ENCODE measurements at places on chromosomes 13 and 19.
A peak's percentile ranks its signal among the peaks of the same experiment; 100 is the strongest.

GRCh38 chr19:6947745-6948144, 60.4 kb downstream of the ADGRE1 start:
- DNase-seq: no peak

- DNase-seq: no peak
These were observed 1.2 kb downstream of the PRDX2 start for GRCh38 chr19:12800466-12800770.

- DNase-seq: no peak
These were observed 530.0 kb downstream of the PCDH9 start for GRCh38 chr13:66700117-66700601.

DNA sequence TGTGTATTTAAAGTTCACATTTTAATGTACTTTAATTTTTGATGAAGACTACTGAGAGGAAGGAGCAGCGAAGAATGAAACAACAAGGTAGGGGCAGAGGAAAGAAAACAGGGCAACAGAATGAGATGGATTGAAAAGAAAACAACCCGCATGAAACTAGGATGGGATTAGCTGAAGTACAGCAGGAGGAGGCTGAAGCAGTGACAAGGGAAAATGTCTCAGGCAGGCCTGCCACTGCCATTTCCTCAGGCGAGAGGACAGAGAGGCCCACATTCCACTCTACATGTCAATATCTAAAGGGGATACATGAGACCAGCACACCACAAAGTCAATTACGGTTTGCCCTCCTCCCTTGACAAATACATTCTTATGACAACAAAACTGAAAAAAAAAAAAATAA, 1703.2 kb downstream of the EFNB2 start:
- DNase-seq: no peak

GRCh38 chr19:49472936-49473335, 1.1 kb upstream of the FLT3LG start:
- no peak for DNase-seq

DNA sequence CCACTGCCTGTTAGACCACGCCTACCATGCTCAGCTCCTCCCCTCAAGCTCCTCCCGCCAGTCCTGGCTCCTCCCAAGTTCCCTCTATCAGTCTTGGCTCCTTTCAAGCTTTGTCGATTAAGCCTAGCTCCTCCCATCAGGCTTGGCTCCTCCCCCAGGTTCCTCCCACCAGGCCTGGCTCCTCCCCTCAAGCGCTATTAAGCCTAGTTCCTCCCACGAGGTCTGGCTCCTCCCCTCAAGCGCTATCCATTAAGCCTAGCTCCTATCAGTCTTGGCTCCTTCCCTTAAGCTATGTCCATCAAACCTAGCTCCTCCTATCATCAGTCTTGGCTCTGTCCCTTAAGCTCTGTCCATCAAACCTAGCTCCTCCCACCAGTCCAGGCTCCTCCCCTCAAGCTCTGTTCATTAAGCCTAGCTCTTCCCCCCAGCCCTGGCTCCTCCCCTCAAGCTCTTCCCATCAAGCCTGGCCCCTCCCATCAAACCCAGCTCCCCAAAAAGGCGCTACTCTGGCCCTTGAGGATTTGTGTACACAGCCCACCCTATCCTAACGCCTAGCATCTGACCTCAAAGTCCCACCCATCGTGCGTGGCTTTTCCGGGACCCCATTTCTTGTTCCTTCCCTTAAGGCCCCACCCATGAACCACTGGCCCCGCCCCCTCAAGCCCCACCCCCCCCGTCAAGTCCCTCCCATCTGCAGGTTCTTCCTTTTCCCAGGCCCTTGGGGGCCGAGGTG, 10.0 kb downstream of the CAMSAP3 start:
- no peak for DNase-seq

GRCh38 chr19:29596080-29596727, 9.9 kb upstream of the POP4 start:
- DNase-seq: no peak

- DNase-seq: no peak
These were observed 6.5 kb downstream of the KCNN4 start for GRCh38 chr19:43774103-43774939.

DNA sequence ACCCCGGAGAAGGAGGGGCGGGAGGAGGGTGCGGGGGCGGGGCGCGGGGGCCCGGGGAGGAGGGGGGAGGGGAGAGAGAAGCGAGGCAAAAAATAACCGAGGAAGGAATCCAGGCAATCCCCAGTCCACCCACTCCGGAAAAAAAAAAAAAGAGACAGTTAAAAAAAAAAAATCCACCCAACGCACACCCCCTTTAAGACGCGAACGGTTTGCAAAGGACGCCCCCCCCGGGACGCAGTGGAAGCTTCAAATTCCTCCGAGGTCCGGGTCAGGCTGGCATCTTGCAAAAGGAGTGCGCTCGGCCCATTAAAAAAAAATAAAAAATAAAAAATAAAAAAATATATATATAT, at the start of gene CACNA1A:
Gene CACNA1A, minus strand, starts transcription at position 9 of the 350 bp plus-strand sequence. CDS start 255 bp downstream, outside the sequence.
- DNase-seq: no peak

DNA sequence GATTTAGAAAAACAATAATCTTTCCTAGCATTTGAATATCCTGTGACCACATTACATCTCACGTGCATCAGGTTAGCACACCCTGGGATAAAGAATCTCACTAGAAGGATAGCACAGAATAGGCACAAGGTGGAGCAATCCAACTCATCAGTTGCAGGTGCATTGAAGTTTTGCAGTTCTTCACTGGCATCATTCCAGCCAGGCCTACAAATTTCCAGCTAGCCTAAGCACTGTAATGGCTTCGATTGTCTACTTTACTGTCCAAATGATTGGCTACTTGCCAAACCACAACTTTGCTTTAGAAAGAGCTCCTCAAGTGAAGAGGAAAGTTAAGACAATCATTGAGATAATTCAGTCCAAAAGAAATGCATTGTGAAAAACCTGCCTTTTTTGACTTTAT, 89.5 kb downstream of the SPRY2 start:
- no peak for DNase-seq

GRCh38 chr19:16585808-16586476, 13.7 kb upstream of the SLC35E1 start:
- DNase-seq: no peak

- DNase-seq: peak; percentile 23
These were observed 30.1 kb upstream of the OBI1 start for GRCh38 chr13:78689011-78689410.

DNA sequence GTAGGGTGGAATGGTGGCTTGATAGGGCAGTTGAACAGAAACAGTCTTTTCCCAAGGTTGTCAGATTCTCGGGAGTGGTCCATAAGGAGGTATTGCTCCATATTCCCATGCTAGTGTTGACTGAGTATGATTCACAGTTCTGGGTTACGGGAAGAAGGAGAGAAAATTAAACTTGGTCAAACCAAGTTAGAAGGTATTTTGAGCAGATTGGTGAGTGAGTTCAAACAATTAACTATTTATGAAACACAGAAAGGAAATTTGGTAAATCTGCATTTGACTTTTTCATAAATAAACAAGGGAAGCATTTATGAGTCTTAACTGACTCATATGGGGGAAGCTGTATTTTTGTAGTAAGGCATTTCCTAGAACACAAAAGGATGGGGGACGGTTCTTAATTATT, 2419.4 kb downstream of the PCDH9 start:
- DNase-seq: no peak

- no peak for DNase-seq
These were observed 51.5 kb downstream of the RASA3 start for GRCh38 chr13:114080739-114081561.

GRCh38 chr13:79307433-79307861, 98.6 kb downstream of the RBM26 start:
- no peak for DNase-seq

DNA sequence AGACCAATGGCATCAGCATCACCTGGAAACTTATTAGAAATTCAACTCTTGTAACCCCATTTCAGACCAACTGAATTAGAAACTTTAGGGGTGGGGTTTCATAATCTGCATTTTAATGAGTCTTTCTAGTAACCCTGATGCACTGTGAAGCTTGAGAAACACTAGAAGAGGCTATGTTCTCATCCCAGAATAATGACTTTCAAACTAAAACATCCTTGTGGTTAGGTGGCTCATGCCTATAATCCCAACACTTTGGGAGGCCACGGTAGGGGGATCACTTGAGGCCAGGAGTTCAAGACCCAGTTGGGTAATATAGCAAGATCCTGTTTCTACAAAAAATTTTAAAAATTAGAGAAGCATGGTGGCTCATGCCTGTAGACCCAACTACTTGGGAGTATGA, 402.4 kb downstream of the DLEU7 start:
- no peak for DNase-seq

DNA sequence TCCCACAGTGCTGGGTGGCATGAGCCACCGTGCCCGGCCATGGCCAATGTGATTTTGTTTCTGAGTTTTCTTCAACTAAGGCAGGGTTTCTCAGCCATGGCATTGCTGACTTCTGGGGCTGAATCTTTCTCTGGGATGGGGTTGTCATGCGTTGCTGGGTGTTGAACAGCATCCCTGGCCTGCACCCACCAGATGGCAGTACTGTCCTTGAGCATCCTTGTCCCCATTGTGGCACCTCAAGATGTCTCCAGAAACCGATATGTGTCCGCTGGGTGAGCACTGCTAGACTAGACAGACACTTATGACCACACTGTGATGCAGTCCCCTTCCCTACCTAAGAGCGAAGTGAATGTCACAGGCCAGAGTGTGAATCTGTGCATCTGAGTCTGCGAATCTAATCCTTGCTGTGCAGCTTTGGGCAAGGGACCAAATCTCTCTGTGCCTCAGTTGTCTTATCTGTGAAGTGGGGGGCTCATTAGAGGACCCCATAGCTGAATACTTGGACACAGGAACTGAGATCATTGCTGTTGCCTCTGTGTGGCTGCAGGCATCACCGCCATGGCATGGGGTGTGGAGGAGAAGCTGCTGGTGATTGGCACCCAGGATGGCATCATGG, 50.3 kb upstream of the SIN3B start:
- peak; percentile 44 for DNase-seq

- DNase-seq: peak; percentile 87
These were observed 4.2 kb upstream of the ZSCAN4 start for GRCh38 chr19:57664269-57665127.

DNA sequence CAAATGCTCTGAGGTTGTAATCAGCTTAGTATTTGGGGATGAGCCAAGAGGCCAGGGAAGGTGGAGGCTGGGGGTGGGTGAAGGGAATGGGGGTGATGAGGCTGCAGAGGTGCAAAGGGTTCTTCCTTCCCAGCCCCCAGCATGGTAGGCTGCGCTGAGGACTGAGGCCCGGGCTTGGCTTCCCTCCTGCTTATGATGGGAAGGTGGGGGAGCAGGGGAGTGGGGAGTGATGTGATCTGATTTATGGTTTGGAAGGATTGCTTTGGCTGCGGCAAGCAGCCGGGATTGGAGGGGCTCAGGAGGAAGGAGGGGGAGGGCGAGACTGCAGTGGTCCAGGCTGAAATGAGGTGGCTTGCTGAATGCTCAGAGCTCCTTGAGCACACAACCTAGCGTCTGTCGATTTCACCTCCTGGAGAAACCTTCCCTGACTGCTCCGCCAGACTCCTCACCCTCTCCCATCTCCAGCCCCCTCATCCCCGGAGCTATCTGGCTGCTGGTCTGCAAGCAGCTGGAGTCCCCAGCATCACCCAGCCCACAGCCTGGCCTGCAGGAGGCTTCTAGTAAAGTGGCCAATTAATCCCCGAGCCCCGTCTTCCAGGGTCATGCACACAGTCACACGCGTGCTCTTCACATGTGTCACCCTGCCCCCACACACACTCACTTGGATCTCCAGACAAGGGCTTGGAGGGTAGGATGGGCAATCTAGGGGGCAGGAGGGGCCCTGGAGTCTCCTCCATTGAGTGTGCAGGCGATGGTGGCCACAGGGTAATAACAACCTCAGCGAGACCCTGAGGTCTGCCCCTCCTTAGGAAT, 757 bp upstream of the CLEC11A start:
- no peak for DNase-seq

DNA sequence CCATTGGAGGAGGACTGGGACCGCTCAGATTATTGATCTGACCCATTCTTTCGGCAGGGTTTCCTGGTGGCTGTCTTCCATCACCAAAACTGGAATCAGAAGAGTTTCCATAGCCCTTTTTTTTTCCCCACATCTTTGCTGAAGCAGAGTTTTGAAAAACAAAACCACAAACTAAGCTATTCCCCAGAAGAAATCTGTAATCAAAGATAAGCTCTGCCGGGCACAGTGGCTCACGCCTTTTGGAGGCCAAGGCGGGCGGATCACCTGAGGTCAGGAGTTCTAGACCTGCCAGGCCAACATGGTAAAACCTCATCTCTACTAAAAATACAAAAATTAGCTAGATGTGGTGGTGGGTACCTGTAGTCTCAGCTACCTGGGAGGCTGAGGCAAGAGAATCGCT, 4.2 kb upstream of the ICAM1 start:
- DNase-seq: no peak

- DNase-seq: no peak
These were observed 278.5 kb upstream of the HTR2A start for GRCh38 chr13:47175172-47175866.

DNA sequence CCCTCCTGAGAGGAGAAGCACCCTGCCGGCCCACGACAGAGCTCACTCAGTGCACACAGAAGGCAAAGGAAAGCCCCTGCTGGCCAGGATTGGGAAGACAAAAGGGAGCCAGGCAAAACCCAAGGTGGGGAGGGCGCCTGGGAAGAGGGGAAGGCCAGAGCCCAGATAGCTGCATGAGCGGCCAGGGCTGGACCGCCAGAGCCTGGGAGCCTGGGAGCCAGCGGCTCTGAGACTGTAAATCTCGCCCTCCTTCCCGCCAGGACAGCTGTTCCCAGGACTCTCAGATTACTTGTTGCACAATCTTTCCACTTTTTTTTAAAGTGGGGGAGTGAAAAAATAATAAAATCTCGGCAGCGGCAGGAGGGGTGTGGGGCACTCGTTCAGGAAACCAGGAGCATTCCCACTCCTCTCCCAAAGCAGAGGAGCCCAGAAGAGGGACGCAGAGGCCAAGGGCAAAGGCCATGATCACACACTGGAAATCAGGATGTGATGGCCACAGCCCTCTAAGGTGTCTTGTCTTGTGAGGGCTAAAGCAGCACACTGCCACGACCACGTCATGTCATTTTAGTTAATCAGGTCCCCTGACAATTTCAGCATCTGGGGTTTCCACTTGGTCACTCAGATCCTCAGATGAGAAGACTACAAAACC, 19.6 kb upstream of the EPHX3 start:
- no peak for DNase-seq

- no peak for DNase-seq
These were observed 77.9 kb downstream of the GNG7 start for GRCh38 chr19:2624537-2625091.

- no peak for DNase-seq
These were observed 50.0 kb downstream of the TNFRSF19 start for GRCh38 chr13:23620211-23620610.

DNA sequence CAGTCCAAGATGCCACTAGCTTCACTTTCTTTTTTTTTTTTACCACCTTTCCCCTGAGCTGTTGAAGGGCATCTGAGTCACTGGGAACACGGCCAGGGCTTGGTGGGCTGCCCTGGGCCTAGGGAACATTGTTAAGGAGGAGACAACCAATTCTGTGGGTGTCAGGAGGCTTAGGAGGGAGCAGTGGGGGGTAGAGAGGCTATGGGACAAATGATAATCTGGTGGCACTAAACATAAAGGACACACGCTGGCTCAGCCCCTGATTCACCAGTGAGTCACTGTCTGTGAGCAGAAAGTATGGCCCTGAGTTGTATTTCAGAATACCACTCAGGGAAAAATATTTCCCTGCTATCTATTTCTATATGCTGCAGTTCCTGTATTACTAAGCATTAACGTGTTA, 207.8 kb downstream of the DCLK1 start:
- DNase-seq: no peak
